PC-9 (cell line): ENCODE measurements at places on chromosomes 3 and 15. TPM values are rescaled to one million over a fixed set of nuclear protein-coding genes. Genes with fewer than 3 reads are reported as not detected.

DNA sequence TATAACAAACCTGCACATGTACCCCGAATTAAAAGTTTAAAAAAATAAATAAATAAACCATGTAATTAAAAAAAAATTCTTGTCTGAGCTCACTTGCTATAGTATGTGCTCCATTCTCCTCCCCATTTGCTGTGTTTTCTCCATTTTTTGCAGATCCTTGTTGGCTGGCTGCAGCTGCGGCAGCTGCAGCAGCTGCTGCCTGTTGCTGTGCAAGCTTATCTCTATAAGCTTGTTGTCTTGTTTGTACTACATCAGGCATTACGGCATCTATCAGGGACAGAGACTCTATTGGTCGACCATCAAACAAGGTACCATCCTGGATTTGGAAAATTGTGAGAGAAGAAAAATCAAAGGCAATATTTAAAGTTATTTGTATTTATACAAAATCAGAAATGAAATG, 145.9 kb downstream of the TBL1XR1 start:
- no peak for DNase-seq

DNA sequence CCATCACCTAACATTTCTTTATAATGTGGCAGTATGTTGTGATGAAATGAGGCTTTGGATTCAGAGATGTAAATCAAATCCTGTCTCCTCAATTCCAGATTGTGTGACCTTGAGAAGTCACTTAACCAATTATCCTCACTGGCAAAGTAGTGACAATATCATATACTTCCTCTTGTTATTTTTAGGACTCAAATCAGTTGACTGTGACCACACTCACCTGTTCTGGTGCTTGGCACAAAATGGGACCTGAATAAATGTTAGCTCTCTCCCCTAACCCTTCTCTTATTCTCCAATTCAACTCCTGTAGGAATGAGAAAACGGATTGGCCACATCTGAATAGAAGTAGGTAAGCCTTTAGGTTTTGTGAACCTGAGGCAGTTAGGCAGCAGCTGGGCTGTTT, 42.1 kb downstream of the IQCH start:
- DNase-seq, result no peak

- DNase-seq, result no peak
These were observed 6.3 kb upstream of the EOMES start for GRCh38 chr3:27728195-27729087.

GRCh38 chr3:73074781-73075180, 13.3 kb downstream of the EBLN2 start:
- no peak for DNase-seq

DNA sequence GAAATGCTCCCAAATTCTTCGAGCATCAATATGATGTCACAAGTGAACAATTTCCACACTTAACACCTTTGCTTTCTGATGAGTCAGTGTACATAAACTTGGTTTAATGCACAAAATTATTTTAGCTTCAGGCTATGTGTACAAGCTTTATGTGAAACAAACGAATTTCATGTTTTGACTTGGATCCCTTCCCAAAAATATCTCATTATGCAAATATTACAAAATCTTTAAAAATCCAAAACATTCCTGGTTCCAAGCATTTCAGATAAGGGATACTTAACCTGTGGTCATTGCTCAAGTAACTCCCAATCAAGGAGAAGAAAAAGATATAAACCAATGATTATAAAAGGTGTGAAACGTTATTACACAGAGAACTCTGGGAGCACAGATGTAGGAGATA, 25.2 kb downstream of the RAB5A start:
- no peak for DNase-seq

- DNase-seq, result no peak
These were observed 603.7 kb upstream of the CFAP20DC start for GRCh38 chr3:59653405-59654122.

GRCh38 chr3:22858486-22858885, 344.6 kb upstream of the UBE2E2 start:
- no peak for DNase-seq

GRCh38 chr15:70395164-70395563, 297.4 kb upstream of the TLE3 start:
- DNase-seq, result no peak

GRCh38 chr3:52144034-52144795, 10.0 kb downstream of the POC1A start:
- peak; percentile 73 for DNase-seq

DNA sequence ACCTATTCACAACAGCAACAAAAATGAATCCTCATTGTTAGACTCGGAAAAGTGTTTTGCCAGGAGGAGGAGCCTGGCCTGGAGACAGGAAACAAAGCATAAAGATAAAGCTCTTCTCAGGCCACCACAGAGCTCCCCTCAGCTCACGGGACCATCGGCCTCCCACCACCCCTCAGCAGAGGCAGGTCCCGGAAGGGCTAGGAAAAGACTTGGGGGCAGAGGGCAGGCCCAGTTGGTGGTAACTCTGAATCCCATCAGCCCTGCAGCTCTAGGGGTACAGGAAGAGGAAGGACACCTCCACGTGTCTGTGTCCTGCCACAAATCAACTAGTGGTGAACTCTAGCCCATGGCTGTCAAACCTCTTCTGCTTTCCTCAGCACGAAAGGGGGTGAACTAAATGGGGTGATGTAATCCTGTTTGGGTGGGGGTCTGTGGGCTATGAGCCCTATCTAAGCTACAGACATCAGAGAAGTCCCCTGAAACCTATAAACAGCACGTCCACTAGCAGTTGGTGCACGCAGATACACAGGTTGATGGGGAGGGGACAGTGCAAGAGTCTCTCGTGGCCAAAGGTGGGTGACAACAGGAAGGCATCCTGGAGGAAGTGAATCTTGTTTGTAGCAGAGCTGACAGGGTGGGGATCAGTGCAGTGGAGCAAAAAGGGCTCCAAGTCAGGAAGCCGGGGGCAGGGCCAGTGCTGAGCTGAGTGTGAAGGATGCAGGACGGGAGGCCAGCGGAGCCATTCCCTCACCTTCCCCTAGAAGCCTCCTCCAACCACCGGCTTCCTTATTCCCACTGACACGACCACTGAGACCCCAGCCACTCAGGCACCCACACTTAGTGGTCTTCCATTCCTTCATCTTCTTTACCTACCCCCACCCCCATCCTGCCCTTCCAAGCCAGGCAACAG, 111.1 kb upstream of the HACD2 start:
- no peak for DNase-seq

DNA sequence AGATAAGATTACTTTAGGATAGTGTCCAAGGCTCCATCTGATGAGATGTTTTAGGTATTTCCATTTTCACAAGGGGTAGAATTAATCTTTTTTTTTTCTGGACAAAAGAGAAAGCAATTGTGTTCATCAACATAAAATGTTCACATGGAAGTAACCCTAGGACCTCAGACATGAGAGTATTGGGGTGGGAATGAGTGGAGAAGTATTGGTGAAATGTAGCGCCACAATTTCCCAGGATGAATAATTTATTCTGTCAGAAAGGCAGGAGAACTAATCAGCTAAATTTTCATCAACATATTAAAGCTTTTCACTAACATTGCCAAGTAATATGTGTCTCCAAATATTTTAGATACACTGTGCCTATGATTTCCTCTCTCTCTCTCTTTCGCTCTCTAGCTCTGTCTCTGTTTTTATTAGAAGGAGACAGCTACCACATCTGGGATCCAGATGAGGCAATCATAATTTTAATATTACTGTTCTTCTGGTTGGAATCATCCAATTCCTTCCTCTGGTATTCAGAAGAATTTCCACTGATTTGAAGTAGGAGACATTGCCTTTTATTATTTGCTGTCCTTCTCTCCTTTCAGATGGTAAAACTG, 21.6 kb upstream of the ZNF280D start:
- no peak for DNase-seq

DNA sequence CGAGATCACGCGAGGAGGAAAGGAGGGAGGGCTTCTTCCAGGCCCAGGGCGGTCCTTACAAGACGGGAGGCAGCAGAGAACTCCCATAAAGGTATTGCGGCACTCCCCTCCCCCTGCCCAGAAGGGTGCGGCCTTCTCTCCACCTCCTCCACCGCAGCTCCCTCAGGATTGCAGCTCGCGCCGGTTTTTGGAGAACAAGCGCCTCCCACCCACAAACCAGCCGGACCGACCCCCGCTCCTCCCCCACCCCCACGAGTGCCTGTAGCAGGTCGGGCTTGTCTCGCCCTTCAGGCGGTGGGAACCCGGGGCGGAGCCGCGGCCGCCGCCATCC, 1.1 kb upstream of the SETD5 start:
- DNase-seq, result peak; percentile 93

- no peak for DNase-seq
These were observed 28.2 kb downstream of the PSMD6 start for GRCh38 chr3:63995086-63995485.

DNA sequence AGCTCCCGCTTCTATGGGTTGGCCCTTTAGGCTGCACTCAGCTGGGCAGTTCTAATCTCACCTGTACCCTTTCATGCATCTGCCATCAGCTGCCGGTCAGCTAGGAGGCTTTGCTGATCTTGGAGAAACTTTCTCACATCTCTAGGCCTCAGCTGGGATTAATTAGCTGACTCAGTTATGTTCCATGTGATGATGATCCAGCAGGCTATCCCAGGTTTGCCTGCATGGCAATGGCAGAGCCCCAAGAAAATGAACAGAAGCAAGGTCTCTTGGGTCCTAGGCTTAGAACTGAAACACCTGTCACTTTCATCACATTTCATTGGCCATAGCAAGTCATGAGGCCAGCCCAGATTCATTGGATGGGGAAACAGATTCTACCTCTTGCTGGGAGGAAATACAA, 304.6 kb upstream of the TBC1D5 start:
- DNase-seq, result no peak

DNA sequence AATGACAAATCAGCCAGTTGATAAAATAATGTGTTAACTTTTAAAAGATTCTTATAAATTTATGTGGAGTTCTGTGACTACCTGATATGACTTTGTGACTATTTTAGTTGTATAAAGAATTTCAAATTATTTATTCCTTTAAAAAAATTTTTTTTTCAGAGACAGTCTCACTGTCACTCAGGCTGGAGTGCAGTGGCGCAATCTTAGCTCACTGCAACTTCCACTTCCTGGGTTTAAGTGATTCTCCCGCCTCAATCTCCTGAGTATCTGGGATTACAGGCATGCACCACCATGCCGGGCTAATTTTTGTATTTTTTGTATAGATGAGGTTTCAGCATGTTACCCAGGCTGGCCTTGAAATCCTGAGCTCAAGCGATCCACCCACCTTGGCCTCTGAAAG, 48.5 kb downstream of the MBNL1 start:
- DNase-seq, result no peak

DNA sequence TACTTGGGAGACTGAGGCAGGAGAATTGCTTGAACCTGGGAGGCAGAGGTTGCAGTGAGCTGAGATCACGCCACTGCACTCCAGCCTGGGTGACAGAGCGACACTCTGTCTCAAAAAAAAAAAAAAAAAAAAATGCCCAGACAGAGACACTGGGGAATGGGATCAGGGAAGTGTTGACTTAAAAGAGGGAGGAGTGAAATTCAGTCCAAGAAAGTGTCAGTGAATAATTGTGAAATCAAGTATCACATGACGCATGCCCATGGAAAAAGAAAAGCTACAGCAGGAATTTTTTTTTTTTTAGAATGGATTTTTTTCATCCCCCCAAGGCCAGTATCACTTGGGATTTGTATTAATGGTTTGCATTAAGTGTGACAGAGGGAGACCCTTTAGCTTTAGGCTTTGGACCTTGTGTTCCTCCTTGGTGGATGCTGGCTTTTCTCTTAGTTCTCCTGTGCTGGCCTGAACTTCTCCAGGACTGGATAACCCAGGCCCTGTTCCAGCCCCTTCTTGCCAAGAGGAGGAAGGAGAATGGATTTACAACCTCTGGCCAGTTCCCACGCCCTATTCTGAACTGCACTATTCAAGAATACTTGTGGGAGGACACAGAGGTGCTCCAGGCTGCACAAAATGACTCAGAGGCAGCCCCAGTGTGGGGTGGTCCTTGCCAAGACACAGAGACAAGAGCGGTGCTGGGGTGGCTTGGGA, 36.7 kb upstream of the ZNF774 start:
- DNase-seq, result peak; percentile 73

- no peak for DNase-seq
These were observed 1012.8 kb upstream of the ALCAM start for GRCh38 chr3:104353951-104354350.

- no peak for DNase-seq
These were observed 51.7 kb downstream of the TRANK1 start for GRCh38 chr3:36893137-36893557.

GRCh38 chr3:183050706-183051105, 48.6 kb downstream of the MCCC1 start:
- no peak for DNase-seq

DNA sequence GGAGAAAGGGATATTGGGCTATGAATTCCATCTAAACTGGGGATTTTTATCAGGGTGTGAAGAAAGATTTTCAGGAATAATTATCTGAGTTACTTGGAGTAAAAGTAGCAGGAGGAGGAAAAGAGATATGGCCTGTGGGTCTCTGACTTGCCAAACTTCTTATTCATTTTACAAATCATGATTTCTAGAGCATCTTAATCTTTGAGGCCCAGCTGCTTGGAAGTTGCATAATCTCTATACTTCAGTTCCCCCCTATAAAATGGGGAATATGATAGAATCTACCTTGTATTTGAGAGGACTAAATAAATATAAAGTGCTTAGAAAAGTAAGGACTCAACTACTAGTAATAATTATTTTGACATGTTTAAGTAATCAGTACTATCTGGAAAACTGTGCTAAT, 11.0 kb upstream of the GABPB1 start:
- DNase-seq, result no peak

GRCh38 chr15:63035977-63036376, 6.6 kb upstream of the TPM1 start:
- DNase-seq, result no peak

GRCh38 chr15:72866866-72867616, 83.5 kb upstream of the ADPGK start:
- DNase-seq, result no peak

DNA sequence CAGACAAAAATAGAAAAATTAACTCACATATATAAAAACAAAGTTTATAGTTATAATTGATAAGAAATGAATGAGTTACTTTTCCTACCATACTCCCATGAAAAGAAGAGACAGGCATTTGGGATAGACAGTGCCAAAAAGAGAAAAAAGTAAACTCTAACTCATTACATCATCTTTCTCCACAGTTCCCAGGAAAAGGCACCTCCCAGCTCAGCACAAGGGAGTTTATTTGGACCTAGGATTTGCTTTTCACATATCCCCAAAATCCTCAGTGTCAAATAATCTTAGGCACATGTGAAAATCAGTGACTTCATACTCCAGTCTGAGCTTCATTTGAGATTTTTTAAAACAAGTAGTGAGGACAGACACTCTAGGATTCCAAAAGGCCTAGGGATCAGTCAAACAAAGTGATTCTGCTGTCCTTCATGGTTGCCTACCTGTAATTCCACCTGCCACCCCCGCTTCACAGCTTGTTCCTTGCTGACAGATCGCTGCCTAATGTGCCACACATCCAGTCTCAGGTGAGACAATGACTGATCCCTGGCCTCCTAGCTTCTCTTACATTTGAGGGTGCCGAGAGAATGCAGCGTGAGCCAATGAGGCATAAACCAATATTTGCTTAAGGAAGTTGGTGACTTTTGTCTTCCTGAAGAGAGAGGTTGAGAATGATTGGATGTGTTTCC, 573.7 kb downstream of the TBL1XR1 start:
- DNase-seq, result no peak

- DNase-seq, result peak; percentile 58
These were observed 30.5 kb downstream of the TNK2 start for GRCh38 chr3:195877767-195878423.

The MYLK gene
- total RNA-seq, result 0.72 and 1.2 TPM in 2 replicates

The LRRC3B gene
- not detected in 2 replicates for total RNA-seq

The SCN11A gene
- total RNA-seq, result not detected in 2 replicates

The DOCK3 gene
- 15.2 and 16.9 TPM in 2 replicates for total RNA-seq

The PLSCR2 gene
- total RNA-seq, result not detected in 2 replicates

The TPRG1 gene
- total RNA-seq, result 1.7 and 1.9 TPM in 2 replicates

The SPINK8 gene
- total RNA-seq, result not detected in 2 replicates

The BMF gene
- total RNA-seq, result 8.2 and 11.0 TPM in 2 replicates

The IQCF2 gene
- total RNA-seq, result not detected in 2 replicates

The RAD18 gene
- total RNA-seq, result 19.1 and 29.1 TPM in 2 replicates

The SMCO1 gene
- total RNA-seq, result not detected in 2 replicates
